ENCODE measurements at places on chromosomes 16 and 17.

- no peak for DNase-seq
- no peak within 1 kb of the TSS for H3K4me3 ChIP-seq
- H3K4me1 ChIP-seq, result peaks cover 6% of the 10 kb centered on the region
- H3K36me3 ChIP-seq, result no peaks in the 10 kb centered on the region
Observed at GRCh38 chr17:82317394-82318168, at the start of gene CD7. TSS of gene CD7 (minus strand) at chr17:82317608. CDS start at chr17:82317495, 113 bp downstream.

DNA sequence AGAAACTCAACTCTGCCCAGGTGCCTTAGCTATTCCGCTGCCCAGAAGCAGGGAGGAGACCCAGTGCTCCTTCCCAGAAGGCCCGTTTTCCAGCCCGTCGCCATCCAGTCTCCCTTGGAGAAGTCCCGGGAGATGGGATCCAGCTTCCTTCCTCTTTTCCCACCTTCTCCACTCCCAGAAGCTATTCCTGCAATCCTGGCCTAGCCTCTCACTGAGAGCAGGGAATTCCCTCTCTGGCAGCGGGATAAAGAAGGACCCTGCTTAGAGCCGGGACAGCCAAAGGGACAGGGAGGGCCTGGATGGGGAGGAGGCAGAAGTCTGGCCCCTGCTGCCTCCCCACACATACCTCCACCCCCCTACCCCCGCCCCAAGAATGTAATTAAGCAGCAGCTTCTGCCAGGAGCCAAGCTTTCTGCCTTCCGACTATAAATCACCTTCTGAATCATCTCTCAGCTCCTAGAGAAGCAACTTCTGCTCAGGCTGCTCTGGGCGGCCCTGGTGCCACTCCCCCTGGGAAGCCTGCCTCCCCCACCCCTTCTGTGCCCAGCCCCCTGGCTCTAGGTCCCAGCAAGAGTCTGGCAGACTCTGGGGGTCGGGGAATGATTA lies 6.4 kb downstream of the WNT3 start:
- H3K4me3 ChIP-seq, result peak overlapping the region; percentile 55
- H3K36me3 ChIP-seq, result peaks cover 4% of the 10 kb centered on the region
- DNase-seq, result no peak
- H3K27ac ChIP-seq, result peak overlapping the region; percentile 62
- peaks cover 61% of the 10 kb centered on the region for H3K4me1 ChIP-seq

DNA sequence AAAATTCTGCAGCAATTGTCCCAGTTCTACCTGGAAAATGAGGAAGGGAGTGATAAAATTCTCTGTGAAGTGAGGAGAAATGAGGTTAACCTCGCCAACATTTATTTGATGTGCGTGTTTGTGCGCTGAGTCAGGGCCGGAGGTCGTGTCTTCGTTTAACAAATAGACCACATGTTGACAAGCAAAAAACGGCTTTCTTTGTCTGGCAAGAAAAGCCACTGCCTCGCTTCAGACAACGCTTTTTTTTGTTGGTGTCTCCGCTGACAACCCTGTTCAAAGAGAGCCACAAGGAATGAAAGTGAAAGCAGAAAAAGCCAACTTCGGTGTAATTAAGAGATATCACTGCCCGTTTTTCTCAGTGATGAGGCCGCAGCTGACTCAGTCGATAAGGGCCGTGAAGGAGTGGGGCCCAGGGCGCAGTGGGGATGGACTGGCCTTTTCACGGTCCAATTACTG lies 510.6 kb downstream of the CDH13 start:
- peaks cover 18% of the 10 kb centered on the region for H3K27me3 ChIP-seq
- peak overlapping the region; percentile 35 for H3K27ac ChIP-seq
- H3K4me1 ChIP-seq, result peaks cover 17% of the 10 kb centered on the region
- H3K36me3 ChIP-seq, result no peaks in the 10 kb centered on the region
- peak overlapping the region; percentile 83 for H3K4me3 ChIP-seq

DNA sequence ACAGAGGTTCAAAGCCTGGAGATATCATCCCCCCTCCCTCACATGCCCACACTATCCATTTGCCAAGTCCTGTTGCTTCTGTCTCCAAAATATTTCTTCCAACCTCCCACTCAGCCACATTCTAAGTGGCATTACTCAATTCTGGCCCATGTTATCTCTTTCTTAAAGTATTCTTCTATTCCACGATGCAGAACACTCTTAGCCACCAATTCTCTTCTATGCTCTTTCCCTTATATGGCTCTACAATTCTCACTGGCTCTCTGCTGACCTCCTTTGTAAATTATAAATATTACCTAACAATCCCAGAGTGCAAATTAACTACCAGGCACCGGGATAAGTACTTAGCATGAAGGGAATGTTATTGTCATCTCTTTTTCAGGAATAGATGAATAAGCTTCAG lies 82.4 kb downstream of the KCNJ2 start:
- H3K27ac ChIP-seq, result no peak overlapping the region
- H3K36me3 ChIP-seq, result no peaks in the 10 kb centered on the region
- no peak for DNase-seq

DNA sequence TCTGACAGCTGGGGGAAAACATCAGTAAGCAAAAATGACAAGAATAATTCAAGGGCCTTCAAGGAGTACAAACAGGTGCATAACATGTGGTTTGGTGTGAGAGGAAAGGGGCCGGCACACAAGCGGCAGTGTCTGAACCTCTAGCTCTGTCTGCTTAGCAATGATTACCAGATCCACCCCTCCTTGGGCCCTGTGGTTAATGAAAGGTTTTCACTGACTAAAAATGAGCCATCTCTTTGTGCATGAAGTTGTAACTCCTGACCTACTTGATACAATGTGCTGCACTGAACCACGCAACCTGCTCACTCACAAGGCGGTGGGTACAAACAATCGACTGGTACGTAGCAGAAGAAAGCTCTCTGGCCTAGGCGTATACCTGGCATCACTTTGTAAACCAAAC lies 15.1 kb downstream of the FAM117A start:
- H3K4me3 ChIP-seq, result no peak overlapping the region
- H3K27me3 ChIP-seq, result no peaks in the 10 kb centered on the region
- peaks cover 15% of the 10 kb centered on the region for H3K4me1 ChIP-seq
- H3K36me3 ChIP-seq, result no peaks in the 10 kb centered on the region
- H3K27ac ChIP-seq, result no peak overlapping the region

Measured in type B pancreatic cell (in vitro differentiated cells).